ENCODE measurements at places on chromosomes 7 and 10. TPM values are rescaled to one million over a fixed set of nuclear protein-coding genes. Genes with fewer than 3 reads are reported as not detected.

Gene HABP2
- not detected for total RNA-seq

Gene SRI
- 101 TPM for total RNA-seq

Gene OR2A42
- not detected for total RNA-seq

Gene ASAH2
- total RNA-seq, result 1.8 TPM

Gene MYO1G
- 154 TPM for total RNA-seq

Gene AKR1D1
- not detected for total RNA-seq

Gene PRLHR
- not detected for total RNA-seq

Gene KIN
- 13.1 TPM for total RNA-seq

GRCh38 chr10:79285315-79286197 lies 61.7 kb upstream of the PPIF start:
- DNase-seq, result no peak

GRCh38 chr10:123884351-123884906 lies 7.2 kb downstream of the CPXM2 start:
- no peak for DNase-seq

DNA sequence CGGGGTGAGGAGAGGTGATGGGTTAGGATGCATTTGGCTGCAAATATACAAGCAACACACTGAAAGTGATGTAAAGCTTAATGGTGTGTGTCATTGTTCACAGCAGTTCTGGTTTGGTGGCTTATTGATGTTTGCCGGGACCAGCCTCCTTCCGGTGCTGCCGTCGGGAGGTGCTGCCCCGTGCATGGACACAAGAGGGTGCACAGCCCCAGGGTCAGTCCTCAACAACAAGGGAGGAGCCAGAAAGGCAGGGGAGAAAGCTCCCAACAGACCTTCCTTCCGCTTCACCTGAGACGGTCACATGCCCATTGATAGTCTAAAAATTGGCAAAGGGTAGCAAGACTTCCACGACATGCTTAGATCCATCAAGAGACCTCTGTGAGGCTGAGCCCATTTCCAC lies 9.5 kb downstream of the RNF32 start:
- DNase-seq, result no peak

- DNase-seq, result peak; percentile 51
These were observed at the start of gene ASAH2B for GRCh38 chr10:50739618-50740292. TSS of gene ASAH2B (plus strand) at chr10:50739936. CDS start at chr10:50745131, 5,195 bp downstream.

- peak; percentile 36 for DNase-seq
These were observed 132.6 kb upstream of the PODXL start for GRCh38 chr7:131688738-131689661.

DNA sequence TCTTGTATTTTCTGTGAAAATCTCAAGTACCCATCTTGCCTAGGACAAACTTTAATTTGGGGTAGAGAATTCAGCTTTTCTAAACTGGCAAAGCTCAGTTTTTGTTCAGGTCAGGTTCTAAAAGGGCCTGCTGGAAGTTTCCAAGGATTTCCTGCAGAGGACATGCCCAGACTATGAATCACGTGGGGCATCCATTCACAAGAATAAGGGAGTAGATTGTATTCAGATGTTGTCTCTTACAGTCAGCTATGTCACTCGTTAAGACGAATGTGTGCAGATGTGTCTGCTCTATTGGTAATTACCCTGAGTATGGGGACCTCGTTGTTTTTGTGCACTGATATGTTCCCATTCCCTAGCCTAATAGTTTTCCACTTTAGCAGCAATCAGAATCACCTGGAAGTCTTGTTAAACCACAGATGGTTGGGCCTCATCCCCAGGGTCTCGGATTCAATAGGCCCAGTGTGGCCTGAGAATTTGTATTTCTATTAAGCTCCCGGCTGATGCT lies 81.0 kb upstream of the ITPRID1 start:
- no peak for DNase-seq

DNA sequence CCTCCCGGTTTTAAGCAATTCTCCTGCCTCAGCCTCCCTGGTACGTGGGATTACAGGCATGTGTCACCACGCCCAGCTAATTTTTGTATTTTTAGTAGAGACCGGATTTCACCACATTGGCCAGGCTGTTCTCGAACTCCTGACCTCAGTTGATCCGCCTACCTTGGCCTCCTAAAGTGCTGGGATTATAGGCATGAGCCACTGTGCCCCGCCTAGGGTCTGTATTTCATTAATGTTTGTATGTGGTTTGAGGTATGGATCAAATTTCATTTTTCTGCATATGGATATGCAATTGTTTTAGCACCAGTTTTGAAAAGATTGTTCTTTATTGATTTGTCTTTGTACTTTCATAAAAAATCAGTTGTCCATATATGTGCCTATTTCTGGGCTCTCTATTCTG lies 26.0 kb downstream of the CYP26A1 start:
- no peak for DNase-seq

DNA sequence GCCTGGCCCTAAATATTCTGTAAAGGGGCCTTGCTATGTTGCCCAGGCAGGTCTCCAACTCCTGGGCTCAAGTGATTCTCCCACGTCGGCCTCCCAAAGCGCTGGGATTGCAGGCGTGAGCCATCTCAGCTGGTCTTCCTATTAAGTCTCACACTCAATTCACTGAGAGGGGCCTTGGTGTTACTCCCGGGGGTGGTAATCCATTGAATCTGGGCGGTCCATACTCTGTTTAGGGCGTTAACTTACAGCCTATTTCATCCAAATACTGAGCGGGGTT lies 665 bp upstream of the SRRT start:
- no peak for DNase-seq

DNA sequence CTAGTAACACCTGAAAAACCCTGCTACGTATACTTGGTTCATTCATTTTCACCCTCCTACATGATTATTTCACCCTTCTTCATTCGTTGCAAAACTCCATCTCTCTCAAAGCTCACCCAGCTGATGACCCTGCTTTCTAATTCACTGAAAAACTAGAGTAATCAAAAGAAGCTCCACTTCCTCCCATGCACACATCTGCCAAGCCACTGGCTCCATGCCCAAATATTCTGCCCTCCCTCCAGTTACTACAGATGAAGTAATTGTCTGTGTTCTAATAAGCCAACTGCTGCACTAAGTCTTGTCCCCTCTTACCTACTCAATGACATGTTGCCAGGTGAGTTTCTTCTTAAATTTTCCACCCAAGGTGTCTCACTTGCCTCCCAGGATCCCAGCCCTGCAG lies 96.9 kb upstream of the CCDC71L start:
- DNase-seq, result no peak

- no peak for DNase-seq
These were observed 28.7 kb upstream of the KMT2C start for GRCh38 chr7:152464312-152465118.

- DNase-seq, result no peak
These were observed 150.9 kb downstream of the ANK3 start for GRCh38 chr10:60238759-60239100.

GRCh38 chr7:37471619-37472018 lies 23.0 kb upstream of the ELMO1 start:
- DNase-seq, result no peak

DNA sequence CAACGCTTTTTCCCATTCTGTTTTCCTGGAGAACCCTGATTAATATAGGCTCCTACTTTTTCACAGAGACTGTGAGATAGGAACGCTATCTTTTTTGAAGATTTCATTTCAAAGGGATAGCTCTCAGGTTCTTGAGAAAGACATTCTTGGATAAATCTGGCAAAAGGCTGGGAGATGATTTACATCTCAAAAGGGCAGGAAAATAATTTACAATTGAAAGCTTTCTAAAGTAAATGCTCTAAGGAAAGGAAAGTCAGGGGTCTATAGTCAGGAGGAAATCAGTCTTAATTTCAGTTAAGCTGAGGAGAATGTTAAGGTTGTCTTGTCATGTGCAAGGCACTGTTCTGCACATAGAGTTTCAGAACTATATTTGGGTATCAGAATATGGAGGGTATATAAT lies 278.8 kb downstream of the KIF20B start:
- DNase-seq, result no peak

- DNase-seq, result no peak
These were observed 543.8 kb downstream of the ARL4A start for GRCh38 chr7:13231216-13231615.

DNA sequence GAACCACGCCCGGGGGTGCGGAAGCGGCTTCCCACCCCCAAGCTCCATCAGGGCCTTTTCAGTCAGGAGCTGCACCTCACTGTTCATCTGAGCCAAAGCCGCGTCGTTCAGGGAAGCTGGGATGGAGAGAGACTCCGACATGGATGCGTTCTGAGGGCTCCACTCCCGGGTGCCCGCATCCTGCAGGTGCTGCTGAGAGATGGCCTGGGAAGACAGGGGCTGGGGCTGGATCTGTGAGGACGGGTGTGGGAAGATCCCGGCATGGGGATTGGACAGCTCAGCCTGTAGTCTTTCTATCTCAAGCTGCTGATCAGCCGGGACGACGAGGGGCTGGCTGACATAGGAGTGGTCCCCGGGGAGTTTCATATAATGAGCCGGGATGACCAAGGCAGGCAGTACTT lies 45.0 kb upstream of the NMT2 start:
- no peak for DNase-seq

DNA sequence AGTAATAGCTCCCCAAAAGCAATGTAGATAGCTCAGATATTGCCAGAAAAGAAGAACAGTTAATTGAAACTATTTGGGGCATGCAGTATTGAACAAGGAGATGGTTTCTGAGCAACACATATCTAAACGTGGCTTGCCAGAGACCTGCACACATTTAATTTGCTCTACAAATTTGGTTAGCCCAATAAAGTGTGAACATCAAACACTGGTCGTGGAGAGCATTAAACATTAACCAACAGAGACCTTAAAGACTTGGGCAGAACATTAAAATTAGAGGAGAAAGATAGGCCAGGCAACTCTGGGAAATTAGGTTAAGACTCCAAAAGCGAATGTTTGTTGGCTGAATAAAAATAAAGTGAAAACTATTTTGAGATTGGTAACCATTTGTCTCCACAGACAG lies 61.6 kb upstream of the ARID5B start:
- DNase-seq, result no peak

DNA sequence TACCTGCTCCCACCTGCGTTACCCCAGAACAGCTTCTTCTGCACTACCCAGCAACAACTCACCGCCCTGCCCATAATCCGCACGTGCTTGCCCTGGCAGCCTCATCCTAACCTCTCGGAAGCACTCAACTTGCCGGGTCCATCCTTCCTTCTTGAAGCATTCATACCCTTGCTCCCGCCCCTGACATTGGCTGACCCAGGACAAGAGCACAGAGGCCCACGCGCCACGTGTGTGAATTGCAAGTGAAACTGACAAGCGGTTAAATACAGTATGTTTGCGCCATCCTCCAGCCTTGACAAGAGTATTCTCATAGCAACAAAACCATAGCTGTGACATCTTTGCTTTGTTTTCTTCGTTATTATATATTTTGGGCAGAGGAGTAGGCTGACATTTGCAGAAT lies 10.9 kb upstream of the OCM start:
- no peak for DNase-seq

- DNase-seq, result no peak
These were observed 98.5 kb upstream of the NPS start for GRCh38 chr10:127450644-127451043.

GRCh38 chr7:34087892-34088891 lies 182.9 kb downstream of the BMPER start:
- no peak for DNase-seq

GRCh38 chr7:71982851-71983250 lies 429.3 kb downstream of the CALN1 start:
- DNase-seq, result no peak

GRCh38 chr7:30428246-30429155 lies 50.1 kb downstream of the NOD1 start:
- DNase-seq, result no peak

GRCh38 chr10:32412499-32412853 lies 33.5 kb upstream of the CCDC7 start:
- no peak for DNase-seq

- DNase-seq, result no peak
These were observed 154.2 kb downstream of the ARHGAP12 start for GRCh38 chr10:31774299-31774900.
